Hematopoietic multipotent progenitor cell treated with erythropoietin and hydrocortisone succinate and interleukin-3 and kit ligand, for 4 days (in vitro differentiated cells): ENCODE measurements at places on chromosomes 5 and 9.
A peak's percentile ranks its signal among the peaks of the same experiment; 100 is the strongest.

DNA sequence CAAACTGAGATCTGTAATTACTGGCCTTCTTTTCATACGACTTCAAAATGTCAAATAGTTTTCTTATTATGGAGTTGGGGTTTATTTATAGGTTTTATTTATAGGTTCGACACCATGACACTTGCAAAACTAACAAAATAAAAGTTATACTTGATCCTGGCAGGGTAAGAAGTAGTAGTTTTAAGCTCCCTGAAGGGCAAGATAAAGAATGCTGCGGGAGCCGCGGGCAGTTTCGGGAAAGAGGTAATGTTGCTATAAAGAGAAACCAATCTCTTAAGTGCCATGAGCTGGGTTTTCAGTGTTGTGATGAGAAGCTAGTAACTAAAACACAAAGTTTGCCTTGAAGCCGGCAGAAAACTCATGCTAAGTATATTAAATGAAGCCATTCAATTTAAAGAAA, 24.8 kb downstream of the PTPN3 start:
- DNase-seq = no peak

GRCh38 chr9:69678843-69679538, 6.8 kb upstream of the APBA1 start:
- no peak for DNase-seq

- DNase-seq = peak; percentile 89
Observed at GRCh38 chr5:148746826-148747535, 79.4 kb upstream of the ADRB2 start.

- DNase-seq = no peak
Observed at GRCh38 chr9:4967523-4967922, 17.5 kb upstream of the JAK2 start.

DNA sequence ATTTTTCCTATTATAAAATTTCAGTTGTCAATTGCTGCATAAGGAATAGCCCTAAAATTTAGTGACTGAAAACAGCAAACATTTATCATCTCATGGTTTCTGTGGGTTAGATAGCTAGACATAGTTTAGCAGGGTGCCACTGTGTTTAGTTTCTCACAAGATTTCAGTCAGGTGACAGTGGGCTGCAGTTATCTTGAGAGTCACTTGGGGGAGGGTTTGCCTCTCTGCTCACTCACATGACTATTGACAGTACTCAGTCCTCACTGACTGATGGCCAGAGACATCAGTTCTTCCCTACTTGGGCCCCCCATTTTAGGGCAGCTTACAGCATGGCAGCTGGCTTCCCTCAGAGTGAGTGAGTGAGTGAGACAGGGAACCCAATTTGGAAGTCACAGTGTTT, 42.0 kb downstream of the PBX3 start:
- peak; percentile 70 for DNase-seq

DNA sequence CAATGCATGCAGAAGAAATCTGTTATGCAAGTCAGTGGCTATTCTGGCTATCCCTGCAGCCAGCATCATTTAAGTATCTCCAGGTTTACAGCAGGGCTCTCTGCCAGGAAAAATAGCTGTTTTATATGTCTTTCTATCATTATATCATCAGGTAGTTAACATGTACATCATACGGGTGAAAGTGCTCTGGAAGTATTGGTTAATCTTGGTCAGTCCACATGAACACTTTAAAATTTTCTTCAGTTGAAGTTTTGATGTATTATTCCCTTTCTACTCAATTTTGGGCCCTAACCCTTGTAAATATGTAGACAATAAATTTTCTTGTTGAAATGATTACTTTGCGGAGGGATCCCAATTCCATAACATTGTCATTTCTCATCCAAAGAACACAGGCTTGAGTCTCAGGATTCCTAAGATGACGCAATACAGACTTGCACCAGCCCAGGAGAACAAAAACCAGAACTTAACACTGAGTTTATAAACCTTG, 67.5 kb downstream of the SEMA6A start:
- no peak for DNase-seq

- DNase-seq = no peak
Observed at GRCh38 chr9:127233550-127233949, 31.0 kb upstream of the GARNL3 start.

DNA sequence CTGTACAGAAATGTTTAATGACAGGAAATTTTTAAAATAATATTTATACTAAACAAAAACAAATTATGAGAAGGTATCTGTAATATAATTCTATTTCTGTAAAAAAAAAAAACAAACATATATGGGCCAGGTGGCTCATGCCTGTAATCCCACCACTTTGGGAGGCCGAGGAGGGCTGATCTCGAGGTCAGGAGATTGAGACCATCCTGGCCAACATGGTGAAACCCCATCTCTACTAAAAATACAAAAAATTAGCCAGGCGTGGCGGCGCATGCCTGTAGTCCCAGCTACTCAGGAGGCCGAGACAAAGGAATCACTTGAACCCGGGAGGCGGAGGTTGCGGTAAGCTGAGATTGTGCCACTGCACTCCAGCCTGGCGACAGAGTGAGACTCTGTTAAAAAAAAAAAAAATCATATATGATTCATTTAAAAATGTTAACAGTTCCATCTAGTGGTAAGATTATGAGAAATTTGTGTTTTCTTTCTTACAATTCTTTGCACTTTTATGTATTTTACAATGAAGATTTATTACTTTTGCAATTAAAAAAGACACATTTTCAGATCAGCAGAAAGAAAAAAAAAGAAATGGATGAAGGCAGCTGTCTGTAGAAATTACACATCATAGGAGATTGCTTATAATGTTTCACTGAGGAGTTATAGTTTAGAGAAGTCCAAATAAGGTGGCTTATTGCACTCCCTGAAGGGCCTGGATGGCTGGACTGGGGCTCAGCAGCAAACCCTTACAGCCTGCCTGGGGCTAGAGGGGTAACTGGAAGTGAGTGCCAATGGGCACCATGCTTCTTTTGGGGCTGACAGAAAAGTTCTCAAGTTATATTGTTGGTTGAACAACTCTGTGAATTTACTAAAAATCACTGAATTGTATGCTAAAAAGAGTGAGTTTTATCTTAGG, 20.3 kb downstream of the C9orf153 start:
- DNase-seq = peak; percentile 45

DNA sequence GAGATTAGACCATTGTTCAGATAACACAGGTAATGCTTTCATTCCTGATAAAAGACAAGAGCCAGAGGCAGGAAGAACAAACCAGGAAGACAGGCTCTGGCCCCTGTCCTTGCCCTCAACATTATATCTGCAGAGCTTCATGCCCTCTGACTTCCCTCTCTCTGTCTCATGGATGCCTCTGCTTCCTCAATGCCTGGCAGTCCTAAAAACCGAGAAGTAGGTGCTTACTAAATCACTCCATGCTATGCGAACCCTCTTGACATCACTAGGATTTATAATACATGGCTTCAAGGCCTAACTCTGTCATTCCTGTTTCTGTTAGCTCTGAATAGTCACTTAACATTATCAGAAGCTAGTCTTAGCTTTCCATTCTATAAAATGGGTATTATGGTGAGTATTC, 117.8 kb downstream of the TLR4 start:
- DNase-seq = no peak

DNA sequence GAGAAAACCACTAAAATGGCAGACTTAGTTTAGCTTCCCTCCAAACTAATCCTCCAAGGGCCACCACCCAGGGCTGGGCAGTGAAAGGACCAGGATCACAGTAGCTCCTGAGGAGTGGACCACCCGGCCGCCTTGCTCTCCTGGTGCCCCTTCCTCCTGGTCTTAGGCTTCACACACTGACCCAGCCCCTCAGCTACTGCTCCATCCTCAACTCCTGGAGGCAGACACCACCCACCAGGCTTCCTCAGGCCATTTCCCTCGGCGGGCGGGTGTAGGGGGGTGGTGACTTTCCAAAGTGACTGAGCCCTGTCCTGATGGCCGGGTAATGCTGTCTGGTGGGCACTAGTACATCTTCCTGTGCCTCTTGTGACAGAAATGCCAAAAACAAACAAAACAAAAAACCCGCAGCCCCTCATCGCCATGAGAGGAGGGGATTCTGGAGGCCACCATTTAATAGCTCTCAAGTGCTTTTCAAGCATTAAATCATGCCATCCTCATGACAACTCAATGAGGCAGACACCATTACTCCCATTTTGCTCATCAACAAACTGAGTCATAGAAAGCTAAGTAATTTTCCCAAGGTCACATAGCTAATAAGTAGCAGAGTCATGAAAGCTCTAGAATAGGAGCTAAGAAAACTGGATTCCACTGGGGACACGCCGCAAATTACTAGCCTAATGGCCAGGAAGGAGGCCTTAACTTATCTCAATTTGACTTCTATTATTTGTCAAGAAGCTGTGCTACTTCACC, 91.3 kb upstream of the LRRTM2 start:
- DNase-seq = no peak

DNA sequence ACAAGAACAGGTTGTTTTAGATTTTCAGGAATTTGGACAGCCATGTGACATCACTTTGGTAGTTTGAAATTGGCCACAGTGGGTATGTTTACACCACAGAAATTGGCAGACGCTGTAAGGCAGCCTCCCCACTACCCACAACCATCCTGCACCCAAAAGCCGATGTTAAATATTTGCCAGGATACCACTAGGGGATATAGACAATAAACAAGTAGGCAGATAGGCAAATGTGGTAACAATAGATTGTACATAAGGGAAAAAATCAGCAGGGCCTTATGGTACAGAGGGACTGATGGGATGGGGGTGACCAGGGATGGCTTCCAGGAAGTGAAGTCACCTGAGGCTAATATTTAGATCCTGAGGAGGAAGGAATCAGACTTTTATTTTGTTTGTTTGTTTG, 31.1 kb upstream of the DUSP1 start:
- DNase-seq = peak; percentile 82

DNA sequence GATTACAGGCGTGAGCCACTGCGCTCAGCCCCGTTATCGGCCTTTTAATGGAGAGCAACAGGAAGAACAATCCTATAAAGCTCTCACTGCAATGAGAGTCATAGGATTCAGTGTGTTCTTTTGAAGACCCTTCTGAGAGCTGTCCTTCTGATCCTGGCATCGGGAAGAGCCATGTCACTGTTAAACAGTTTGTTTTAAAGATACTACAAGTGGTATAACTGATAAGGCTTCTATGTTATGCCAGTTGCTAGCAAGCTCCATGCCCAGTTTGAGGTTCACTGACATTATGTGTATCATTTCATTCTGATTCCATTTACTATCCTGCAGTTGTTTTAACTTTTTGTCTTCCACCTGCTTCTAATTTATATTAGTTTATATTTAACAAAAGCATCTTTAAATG, 55.8 kb downstream of the GNAQ start:
- peak; percentile 79 for DNase-seq

DNA sequence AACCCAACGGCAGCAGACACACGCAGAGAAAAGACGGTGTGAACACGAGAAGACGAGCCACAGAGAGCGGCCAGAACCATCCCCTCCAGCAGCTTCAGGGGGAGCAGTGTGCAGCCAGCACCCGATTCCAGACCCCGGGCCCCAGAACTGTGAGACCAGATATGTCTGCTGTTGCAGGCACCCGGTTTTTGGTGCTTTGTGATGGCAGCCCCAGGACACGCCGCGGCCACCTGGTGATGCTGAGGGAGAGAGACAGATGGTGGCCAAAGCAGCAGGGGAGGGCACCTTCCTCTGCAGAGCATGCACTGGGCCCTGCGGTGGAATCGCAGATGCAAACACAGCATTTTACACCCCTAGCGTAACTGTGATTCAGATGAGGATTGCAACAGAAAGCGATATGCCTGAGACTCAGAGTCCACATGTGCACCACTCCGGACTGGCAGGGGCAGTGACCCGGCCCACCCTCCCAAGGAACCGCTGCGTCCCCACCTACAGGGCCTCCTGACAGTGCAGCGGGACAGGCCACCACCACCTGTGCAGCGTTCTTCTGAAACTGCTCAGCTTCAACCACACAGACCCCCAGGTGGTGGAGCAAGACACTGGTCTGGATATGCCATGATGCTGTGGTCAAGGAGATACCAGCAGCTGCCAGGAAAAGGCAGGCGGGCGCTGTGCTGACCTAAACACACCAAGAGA, 24.0 kb downstream of the ZDHHC11B start:
- DNase-seq = no peak

DNA sequence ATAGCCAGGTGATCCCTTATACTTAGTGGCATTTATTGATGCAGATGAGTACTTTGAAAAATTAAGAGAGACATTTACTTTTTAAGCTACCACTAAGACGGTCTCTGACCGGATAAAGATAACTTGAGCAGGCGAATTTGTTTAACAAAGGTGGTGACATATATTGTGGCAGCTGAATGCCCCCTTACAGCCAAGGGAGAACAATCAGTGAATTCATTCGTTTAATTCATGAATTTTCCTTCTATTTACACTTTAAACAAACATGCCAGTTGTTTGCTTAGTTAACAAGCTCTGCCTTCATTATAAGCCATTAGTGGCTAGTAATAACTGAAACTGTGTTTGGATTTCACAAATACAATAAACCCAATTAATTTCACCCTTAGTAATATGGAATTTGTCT, 187.1 kb downstream of the AOPEP start:
- no peak for DNase-seq

DNA sequence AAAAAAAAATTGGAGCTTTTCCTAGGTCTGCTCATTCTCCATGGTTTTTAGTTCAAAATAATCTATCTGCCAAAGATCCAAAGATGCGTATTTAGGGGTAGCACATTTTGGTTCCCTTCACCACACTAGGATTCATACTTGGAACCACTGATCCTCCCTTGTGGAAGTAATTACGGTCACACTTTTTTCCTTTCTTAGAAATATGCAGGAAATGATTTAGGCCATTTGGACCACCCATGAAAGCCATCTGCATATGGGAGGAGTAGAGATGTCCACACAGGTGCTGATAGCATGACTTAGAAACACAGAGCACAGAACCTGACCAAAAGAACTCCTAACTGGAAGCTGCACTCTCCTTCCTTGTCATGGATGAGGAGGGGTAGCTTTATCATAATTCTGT, 105.9 kb upstream of the RAI14 start:
- no peak for DNase-seq

- DNase-seq = no peak
Observed at GRCh38 chr9:134648701-134649530, 7.3 kb downstream of the COL5A1 start.

GRCh38 chr9:99401680-99402504, 179.8 kb downstream of the SEC61B start:
- DNase-seq = no peak

DNA sequence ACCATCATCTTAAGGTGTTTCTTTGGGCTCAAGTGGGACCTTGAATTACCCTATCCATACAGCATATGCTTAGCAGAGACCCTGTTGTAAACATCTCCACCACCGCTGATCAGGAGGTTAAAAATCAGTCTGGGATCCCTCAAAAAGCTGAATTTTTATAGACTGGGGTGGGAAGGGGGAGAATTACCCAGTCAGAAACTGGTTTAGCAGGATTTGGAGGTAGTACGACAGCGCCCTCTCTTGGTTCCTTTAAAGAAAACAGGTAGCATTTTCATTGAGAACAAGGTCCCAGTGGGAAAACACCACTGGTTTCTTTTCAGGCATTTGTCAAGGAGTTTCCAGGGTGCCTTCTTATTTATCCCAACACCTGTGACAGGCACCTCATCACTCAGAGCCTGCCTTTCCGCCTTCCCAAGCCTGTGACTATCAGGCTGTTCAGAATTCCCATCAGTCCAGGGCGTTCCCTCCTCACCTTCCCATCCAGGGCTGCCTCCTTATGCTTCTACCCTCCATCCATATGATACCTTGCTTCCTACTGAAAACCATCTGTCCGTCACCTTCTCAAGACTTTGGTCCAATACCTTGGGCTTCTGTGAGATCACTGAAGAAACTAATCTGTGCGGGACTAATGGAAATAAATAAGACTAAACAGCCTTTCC, 203.8 kb upstream of the RAI14 start:
- DNase-seq = no peak
